NCI-H446 treated with DMSO at 0.1 percent for 48 hours (cell line): ENCODE measurements at places on chromosomes 6 and 20.

DNA sequence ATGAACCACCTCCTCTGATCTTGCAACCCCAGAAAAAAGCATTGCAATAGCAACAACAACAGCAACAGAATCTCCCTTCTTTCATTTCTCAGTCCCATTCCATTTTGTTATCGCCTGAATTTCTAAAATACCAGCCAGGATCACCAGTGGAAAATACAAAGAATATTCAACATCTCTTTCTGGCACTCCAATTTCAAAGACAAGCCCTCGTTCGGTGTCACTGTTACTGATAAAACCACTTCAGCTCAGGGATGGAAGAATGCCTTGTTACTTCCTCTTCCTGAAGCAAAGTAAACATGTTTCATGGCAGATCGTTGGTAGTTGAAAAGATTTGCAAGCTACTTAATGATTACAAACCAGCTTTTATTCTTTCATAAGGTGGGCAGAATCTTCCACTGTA, 94.0 kb upstream of the SPTLC3 start:
- DNase-seq = no peak

- DNase-seq = no peak
These were observed 193.8 kb upstream of the MAN1A1 start for GRCh38 chr6:119543332-119543731.

GRCh38 chr6:41367700-41368099, 32.3 kb downstream of the NCR2 start:
- peak; percentile 4 for DNase-seq

GRCh38 chr6:14035071-14035847, 82.3 kb upstream of the CD83 start:
- peak; percentile 40 for DNase-seq

DNA sequence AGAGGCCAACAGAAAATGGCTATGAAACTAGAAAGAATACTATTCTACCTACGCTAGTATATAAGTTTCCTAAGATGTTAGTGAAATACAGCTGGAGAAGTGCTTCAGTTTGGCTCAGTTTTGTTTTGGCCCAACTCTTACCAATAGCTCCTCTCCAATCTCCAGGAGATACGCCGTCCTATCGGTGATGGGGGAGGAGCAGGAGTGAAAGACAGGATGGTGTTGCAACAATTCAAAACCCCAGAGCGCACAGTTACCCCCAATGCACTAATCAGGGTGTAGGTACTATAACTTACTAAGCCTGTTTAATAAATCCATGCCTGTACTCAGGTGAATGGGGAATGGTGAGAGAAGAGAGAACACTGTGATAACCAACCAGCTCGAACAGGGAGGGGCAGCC, 24.2 kb upstream of the RAB23 start:
- no peak for DNase-seq

DNA sequence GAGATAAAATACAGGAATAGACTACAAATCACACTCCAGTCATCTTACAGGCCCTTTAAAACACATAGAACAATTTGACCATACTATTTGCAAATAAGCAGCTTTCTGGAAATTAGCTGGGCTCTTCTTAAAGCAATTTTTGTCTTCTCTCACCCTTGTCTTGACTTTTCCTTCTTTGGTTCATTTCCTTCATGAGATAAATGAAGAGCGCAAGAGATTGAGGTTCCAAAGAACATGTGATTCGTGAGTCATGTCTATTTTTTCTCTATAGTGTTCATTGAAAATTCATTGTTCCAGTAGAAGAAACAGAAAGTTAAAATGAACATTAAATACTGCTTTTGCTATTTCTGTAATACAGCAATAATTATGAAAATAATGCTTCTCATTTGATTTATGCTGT, 33.9 kb downstream of the PRDM1 start:
- DNase-seq = no peak

- no peak for DNase-seq
These were observed 58.1 kb upstream of the PLEKHG1 start for GRCh38 chr6:150541576-150541975.

- no peak for DNase-seq
These were observed 1287.0 kb upstream of the GJE1 start for GRCh38 chr6:140845701-140846100.
